Lung microvascular endothelial cell (primary cell): ENCODE measurements at places on chromosomes 7 and 10.

- no peak for DNase-seq
These were observed 8.8 kb upstream of the CALML5 start for GRCh38 chr10:5508161-5508604.

- DNase-seq = peak; percentile 31
These were observed 114.6 kb downstream of the DNAJC1 start for GRCh38 chr10:21888959-21889358.

- DNase-seq = no peak
These were observed 41.4 kb downstream of the INSYN2A start for GRCh38 chr10:127154831-127155620.

DNA sequence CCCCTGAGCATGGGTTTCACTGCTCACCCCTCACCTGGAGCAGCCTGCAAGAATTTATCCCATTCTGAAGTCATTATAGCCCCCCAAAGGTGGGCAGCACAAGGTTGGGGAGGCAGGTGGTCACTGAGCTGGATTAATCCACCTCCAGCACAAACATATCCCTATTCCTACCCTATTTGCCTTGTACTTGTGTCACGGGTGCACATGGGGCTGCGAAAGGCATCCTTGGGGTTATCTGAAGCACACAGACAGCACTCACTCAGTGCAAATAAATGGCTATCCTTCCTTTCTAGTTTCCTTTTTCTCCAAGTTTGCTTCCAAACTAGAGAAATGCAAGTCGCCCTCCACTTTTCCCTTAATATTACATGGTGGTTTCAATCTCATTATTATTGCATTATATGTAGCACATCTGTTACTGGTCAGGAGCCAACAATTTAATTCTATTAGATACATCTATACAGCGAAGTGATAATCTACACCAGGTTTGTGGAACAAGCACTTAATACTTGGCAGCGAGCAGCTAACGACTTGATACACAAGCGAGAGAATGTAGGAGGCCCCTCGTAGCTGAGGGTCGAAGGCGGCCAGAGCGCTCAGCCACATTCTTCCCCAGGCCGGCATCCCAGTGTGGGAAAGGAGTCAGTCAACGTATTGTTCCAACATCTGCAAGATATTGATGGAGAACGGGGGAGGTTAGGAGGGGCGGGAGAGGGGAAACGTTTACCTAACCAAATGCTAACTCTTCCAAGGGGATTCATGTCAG is 121.3 kb upstream of the HABP2 start:
- DNase-seq = no peak

- DNase-seq = no peak
These were observed 182.2 kb downstream of the NOC3L start for GRCh38 chr10:94180576-94180975.

DNA sequence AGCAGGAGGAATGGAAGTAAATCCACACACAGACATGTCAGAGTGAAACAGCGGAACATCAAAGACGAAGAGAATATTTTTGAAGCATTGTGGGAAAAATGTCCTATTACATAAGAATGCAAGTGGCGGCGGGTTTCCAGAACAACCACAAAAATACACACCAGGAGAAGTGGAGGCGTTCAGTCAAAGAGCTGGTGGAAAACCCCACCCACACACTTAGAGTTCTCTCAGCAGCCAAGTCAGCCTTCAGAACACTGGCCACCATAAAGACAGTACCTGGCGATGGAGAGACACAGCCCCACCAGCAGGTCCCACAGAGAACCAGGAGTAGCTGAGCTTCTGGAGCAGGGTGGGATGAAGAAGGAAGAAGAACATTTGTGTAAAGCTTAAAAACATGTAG is 23.7 kb downstream of the NKX6-2 start:
- DNase-seq = no peak

DNA sequence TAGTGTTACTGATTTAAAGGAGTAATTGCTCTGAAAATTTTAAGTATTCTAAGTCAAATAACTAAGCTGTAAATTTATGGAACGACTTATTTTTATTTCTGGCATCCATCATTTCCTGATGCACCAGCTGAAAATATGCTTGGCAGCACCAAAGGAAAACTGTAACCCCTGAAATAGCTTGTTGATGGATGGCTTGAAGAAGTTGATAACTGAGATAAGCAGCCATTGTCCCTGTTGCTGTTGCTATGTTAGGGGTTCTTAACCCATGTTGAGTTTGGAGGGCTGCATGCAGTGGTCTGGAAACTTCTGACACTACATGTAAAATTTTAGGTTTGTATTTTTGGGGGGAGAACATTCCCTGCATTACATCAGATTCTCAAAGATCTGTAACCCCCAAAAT is 30.6 kb downstream of the RPA3 start:
- peak; percentile 86 for DNase-seq

- DNase-seq = no peak
These were observed 120.1 kb downstream of the WDFY4 start for GRCh38 chr10:48804740-48805182.

DNA sequence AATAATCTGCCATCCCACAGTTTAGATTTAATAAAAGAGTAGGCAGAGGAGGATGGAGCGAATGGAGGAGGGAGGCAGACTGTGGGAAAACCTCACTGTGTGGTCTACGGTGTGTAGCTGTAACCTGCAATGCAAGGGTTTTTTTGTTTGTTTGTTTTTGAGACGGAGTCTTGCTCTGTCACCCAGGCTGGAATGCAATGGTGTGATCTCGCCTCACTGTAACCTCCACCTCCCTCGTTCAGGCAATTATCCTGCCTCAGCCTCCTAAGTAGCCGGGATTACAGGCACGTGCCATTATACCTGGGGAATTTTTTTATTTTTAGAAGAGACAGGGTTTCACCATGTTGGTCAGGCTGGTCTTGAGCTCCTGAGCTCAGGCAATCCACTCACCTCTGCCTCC is 184.6 kb upstream of the PLXNA4 start:
- DNase-seq = no peak

DNA sequence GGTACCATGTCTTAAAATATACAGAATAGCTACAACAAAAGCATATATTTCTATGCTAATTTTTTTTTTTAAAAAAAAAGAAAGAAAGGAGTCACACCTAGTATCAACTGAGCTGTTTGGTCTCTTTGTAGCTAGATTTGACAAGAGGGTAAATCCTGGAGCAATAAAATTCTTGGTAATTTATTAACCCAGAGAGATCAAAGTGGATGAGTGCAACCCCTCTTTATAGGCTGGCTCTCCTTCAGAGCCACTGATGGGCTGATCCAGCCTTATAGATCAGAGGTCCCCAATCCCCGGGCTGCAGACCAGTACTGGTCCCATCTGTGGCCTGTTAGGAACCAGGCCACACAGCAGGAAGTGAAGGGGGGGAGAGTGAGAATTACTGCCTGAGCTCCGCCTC is 19.8 kb upstream of the MRLN start:
- DNase-seq = no peak

GRCh38 chr10:71309919-71310318 is 9.1 kb upstream of the SLC29A3 start:
- no peak for DNase-seq

- no peak for DNase-seq
These were observed 420.4 kb upstream of the ZMIZ1 start for GRCh38 chr10:78648256-78648860.

GRCh38 chr10:8211631-8212030 is 157.1 kb downstream of the GATA3 start:
- DNase-seq = no peak

GRCh38 chr7:135193615-135194081 is 17.7 kb downstream of the WDR91 start:
- DNase-seq = no peak

- DNase-seq = no peak
These were observed 158.6 kb upstream of the INSYN2A start for GRCh38 chr10:127354992-127355391.

DNA sequence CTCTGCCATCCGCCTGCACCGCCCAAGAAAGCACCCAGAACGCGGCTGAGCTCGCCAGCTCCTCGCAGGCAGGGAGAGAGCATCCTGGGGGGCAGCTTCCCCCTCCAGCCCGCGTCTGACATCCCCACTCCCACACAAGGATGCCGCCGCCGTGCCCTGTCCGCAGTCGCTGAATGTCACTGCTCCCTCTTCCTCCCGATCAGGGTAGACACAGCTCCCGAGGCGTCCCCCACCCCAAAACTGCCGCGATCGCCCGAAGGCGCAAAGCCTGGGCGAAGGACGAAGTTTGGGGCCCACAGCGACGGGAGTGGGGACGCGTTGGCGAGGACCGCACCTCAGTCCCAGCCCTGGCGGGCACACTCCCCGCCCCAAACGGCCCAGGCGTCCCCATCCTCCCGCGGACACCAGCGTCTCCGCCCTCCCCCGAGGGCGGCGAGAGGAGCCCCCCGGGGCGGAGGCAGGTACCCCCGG is 1.5 kb upstream of the KAT6B start:
- peak; percentile 27 for DNase-seq

GRCh38 chr10:71475243-71475871 is 78.6 kb downstream of the CDH23 start:
- DNase-seq = no peak

- no peak for DNase-seq
These were observed 986.9 kb downstream of the TYW1 start for GRCh38 chr7:67983486-67983885.

- DNase-seq = peak; percentile 60
These were observed 100.1 kb upstream of the TMEM72 start for GRCh38 chr10:44811072-44811471.
